ENCODE measurements at places on chromosomes 16 and 17. TPM values are rescaled to one million over a fixed set of nuclear protein-coding genes. Genes with fewer than 3 reads are reported as not detected.

DPEP2 gene
- polyA plus RNA-seq: 54.3 TPM

THAP11 gene
- polyA plus RNA-seq: 204 TPM

C1QBP gene
- 294 TPM for polyA plus RNA-seq

MYOCD gene
- polyA plus RNA-seq: not detected

HOXB7 gene
- polyA plus RNA-seq: not detected

GLTPD2 gene
- 0.39 TPM for polyA plus RNA-seq

HOXB3 gene
- polyA plus RNA-seq: 0.11 TPM

CLEC16A gene
- 14.7 TPM for polyA plus RNA-seq

CDC27 gene
- 63.4 TPM for polyA plus RNA-seq

GPR179 gene
- not detected for polyA plus RNA-seq

MT1F gene
- 42.4 TPM for polyA plus RNA-seq

ZNF750 gene
- 0.13 TPM for polyA plus RNA-seq

CETP gene
- polyA plus RNA-seq: 0.17 TPM

TMEM170A gene
- 33.4 TPM for polyA plus RNA-seq

TBC1D3I gene
- polyA plus RNA-seq: not detected
